ENCODE measurements at places on chromosomes 13 and 19.

- DNase-seq, result peak; percentile 46
These were observed 6.1 kb downstream of the IL4I1 start for GRCh38 chr19:49890349-49891311.

DNA sequence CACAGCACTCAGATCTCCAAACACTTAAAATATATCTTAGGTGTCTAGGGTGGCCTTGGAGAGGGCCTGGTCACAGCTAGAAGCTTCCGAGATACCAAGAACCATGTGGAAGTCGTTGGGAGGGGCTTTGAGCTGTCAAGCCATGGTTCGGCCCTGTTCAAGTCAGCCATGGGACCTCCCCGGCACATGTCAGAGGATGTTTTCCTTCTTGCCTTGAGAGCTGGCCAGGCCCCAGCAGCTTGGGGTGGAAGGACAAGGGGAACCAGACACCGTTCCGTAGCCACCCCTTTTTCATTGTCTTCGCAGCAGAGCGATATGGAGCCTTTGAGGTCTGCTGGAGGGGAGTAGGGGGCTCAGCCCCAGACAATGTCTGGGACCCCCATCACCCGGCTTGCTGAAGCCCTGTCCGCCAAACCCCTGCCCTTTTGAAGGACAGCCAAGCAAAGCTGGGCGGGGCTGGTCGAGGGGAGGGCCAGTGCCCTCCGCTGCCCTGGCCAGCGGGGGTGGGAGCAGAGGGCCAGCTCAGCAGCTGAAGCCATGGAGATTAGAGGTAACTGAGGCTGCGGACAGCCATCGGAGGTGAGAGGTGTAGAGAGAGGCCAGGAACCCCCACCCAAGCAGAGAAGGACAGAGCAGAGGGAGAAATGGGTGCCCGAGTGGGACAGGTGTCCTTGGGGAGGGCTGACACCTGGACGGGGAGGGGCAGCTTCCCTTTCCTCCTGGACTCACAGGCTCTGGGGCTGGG is 435 bp downstream of the KLK11 start:
- no peak for DNase-seq

GRCh38 chr19:18778076-18778389 is 13.1 kb downstream of the COMP start:
- no peak for DNase-seq

GRCh38 chr19:4246767-4247593 is at the start of gene YJU2:
TSS of gene YJU2 (plus strand) at chr19:4247080. CDS start at chr19:4247147, 67 bp downstream.
- peak; percentile 98 for DNase-seq

GRCh38 chr13:100091391-100091790 is 2.5 kb downstream of the PCCA start:
- no peak for DNase-seq

GRCh38 chr13:45341799-45342500 is 967 bp upstream of the TPT1 start:
- no peak for DNase-seq

GRCh38 chr19:41416194-41416674 is 10.9 kb downstream of the B3GNT8 start:
- DNase-seq, result no peak

DNA sequence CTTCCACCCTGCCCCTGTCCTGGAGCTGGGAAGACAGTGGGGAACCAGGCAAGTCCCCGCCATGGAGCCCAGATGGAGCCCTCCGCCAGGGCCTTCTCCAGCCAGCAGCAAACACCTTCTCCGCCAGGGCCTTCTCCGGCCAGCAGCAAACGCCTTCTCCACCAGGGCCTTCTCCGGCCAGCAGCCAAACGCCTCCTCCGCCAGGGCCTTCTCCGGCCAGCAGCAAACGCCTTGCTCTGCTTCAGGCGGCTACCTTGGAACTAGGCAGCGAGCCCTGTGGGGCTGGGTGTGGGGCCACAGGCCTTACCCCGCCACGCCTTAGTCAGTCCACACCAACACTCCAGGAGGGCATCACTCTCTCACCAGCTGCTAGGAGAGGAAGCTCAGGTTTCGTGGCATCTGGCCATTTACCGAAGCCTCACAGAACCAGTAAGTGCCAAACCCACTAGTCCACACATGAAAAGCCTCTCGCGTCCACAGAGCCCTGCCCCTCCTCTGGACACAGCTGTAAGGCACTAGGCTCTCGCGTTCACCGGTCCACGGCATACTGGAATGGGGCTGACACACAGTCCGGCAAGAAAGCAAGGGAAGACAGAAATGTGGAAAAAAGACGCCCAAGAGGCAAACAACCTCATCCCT is 41.0 kb downstream of the MLLT1 start:
- no peak for DNase-seq

GRCh38 chr19:16895467-16896145 is 6.8 kb downstream of the F2RL3 start:
- no peak for DNase-seq

DNA sequence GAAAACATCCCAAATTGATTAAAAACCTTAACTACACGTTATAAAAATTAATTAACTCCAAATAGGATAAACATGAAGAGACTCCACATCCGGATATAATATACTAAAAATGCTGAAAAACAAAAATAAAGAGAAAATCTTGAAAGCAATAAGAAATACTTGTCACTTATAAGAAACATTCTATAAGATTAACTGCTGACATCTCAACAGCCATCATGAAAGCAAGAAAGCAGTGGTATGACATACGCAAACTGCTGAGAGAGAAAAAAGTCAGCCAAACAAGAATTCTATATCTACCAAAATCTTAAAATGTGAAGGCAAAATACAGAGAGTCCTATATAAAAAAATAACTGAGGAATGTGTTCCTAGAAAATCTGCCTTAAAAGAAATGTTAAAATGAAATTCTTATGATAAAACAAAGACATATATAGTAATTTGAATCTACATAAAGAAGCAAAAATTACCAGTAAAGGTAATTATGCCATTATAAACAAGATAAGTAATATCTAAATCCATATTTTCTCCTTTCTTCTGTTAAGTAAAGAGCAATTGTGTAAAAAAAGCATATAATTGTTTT is 1851.1 kb downstream of the PCDH9 start:
- no peak for DNase-seq

DNA sequence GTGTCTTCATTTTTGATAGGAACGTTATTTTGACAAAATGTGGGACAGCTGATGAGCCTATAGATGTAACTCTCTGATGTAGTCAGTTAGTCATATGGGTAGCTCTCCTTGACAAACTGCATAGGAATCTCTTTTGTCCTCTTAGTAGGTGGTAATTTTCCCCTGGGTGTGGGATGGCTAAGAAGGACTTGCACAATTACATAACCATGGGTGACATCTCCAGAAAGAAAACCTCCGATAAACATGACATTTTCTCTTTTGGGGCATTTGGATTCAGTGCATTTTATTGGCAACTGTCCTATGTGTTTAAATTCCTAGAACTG is 41.8 kb downstream of the IGFL3 start:
- DNase-seq, result no peak

GRCh38 chr13:97015661-97016350 is 21.5 kb upstream of the OXGR1 start:
- no peak for DNase-seq

GRCh38 chr13:84662491-84662890 is 780.2 kb upstream of the SLITRK1 start:
- no peak for DNase-seq

DNA sequence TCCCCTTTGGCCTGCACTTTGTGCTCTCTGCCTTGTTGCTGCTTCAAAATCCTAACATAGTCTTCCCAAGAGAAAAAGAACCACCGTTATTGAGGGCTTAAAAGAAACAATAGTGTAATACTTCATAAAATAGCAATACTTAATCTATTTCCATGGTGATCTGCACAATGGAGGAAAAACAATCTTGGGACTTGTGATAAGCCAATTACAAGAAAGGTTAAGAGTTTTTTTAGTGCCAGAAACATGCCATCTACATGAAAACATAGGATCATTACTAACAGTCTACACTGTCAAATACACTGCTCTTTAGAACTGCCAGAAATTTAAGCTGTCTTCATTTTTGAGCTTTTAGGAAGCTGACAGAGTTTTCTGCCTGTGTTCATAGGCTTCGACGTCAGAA is 54.1 kb upstream of the MAB21L1 start:
- DNase-seq, result no peak

DNA sequence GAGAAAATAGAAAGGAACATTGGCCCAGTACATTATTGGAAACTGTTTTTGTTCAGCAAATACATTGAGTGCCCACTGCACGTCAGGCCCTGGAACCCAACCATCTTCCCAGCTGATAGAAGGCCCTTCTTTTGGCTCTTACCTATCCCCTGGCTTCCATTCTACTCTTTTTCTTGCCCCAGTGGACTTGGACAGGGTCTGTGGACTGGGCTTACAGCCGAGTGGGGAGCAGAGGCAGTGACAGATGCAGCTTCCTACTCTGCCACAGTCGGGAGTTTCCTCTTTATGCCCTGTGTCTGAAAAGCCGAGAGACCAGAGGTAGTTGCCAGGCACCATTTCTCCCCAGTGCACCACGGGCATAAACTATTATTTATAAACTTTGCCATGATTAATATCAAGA is 70.4 kb downstream of the ARHGAP35 start:
- no peak for DNase-seq
